Gastrocnemius medialis (tissue), 4 donors: ENCODE measurements at places on chromosomes 6 and 20. TPM values are rescaled to one million over a fixed set of nuclear protein-coding genes. Genes with fewer than 3 reads are reported as not detected.
A peak's percentile ranks its signal among the peaks of the same experiment; 100 is the strongest.

DNA sequence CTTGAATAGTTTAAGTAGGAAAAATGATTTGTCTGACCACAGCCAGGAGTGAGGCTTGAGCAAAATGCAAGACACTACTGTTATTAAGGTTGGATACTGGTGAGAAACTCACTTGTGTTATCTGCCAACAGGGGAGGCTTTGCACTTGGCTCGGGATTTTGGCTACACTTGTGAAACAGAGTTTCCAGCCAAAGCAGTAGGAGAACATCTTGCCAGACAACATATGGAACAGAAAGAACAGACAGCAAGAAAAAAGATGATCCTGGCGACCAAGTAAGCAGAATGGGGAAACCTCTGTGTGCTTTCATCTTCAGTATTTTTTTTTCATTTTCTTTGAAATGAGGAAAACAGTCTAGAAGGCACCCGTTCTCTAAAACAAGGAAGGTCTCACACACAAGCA, 31.6 kb downstream of the TFAP2D start:
- no peak overlapping the region for H3K27ac ChIP-seq
- no peaks in the 10 kb centered on the region for H3K4me1 ChIP-seq
- no peak for DNase-seq
- H3K27me3 ChIP-seq, result no peaks in the 10 kb centered on the region
- no peaks in the 10 kb centered on the region for H3K36me3 ChIP-seq

DNA sequence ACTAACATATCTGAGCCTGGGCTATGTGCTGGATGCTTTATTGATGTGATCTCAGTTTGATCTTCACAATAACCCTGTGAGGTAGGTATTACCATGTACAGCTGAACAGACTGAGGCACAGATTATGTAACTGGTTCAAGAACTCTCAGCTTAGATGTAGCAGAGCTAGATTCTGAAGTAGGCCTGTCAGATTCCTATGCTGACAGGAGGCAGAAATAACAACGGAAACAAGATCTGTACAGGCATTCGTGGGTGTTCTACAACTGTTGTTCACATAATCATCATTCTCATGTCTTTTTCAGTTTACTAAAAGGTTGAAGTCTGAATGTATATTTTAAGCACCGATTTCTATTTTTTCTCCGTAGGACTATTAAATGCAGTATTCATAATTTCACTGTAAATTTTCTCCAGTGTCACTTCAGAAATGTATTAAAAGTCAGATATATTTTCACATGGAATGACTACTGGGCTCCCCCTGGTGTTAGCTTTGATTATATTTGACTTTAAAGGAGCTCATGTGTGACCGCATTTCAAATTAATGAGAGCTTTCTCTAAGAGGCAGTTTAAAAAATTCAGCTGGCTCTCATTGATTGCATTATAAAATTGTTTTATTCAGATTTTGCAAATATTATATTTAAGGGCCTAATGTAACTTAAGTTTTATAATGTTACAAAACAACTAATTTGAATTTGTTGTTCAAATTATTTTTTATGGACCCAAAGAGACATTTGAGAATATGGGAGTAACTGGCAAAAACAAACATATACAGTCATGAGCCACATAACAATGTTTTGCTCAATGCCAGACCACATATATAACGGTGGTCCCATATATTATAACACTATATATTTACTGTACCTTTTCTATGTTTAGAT, 36.4 kb upstream of the SLC17A4 start:
- H3K4me1 ChIP-seq, result no peaks in the 10 kb centered on the region
- no peaks in the 10 kb centered on the region for H3K36me3 ChIP-seq
- H3K27ac ChIP-seq, result no peak overlapping the region
- no peaks in the 10 kb centered on the region for H3K27me3 ChIP-seq

GRCh38 chr20:2767768-2768631, 32.4 kb downstream of the CPXM1 start:
- no peak overlapping the region for H3K4me3 ChIP-seq
- H3K27ac ChIP-seq, result no peak overlapping the region
- peaks cover 7% of the 10 kb centered on the region for H3K27me3 ChIP-seq
- no peaks in the 10 kb centered on the region for H3K36me3 ChIP-seq
- DNase-seq, result no peak
- no peaks in the 10 kb centered on the region for H3K4me1 ChIP-seq

- H3K4me1 ChIP-seq, result no peaks in the 10 kb centered on the region
- H3K4me3 ChIP-seq, result no peak overlapping the region
- DNase-seq, result no peak
Measured at GRCh38 chr6:116450769-116451740, 10.1 kb upstream of the CALHM6 start.

GRCh38 chr6:30824698-30825097, 59.6 kb upstream of the DDR1 start:
- DNase-seq, result no peak
- H3K4me3 ChIP-seq, result no peak overlapping the region
- H3K4me1 ChIP-seq, result peaks cover 38% of the 10 kb centered on the region
- no peaks in the 10 kb centered on the region for H3K36me3 ChIP-seq
- H3K27me3 ChIP-seq, result no peaks in the 10 kb centered on the region

The SLC17A3 gene
- not detected for total RNA-seq

The BCAS1 gene
- total RNA-seq, result not detected

DNA sequence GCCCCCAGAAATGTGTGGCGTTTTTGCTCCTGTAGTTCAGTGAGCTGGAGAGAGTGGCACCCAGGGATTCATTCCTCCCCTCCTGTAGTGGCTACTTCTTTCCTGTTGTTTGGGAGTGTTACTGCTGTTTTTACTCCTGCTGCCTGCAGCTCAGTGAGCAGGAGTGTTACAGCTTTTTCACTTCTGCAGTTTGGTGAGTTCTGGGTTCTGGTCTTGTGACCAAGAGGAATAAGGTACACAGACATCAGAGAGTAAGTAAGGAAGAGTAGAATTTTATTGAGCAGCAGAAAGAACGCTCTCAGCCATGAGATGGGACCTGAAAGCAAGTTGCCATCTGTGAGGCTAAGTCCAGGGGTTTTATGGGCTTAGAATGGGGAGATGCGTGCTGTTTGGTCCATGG, 966.3 kb upstream of the CITED2 start:
- no peak for DNase-seq
- H3K4me3 ChIP-seq, result no peak overlapping the region
- no peaks in the 10 kb centered on the region for H3K36me3 ChIP-seq
- no peaks in the 10 kb centered on the region for H3K27me3 ChIP-seq

The POU3F2 gene
- not detected for total RNA-seq

The CRISP2 gene
- total RNA-seq, result not detected

DNA sequence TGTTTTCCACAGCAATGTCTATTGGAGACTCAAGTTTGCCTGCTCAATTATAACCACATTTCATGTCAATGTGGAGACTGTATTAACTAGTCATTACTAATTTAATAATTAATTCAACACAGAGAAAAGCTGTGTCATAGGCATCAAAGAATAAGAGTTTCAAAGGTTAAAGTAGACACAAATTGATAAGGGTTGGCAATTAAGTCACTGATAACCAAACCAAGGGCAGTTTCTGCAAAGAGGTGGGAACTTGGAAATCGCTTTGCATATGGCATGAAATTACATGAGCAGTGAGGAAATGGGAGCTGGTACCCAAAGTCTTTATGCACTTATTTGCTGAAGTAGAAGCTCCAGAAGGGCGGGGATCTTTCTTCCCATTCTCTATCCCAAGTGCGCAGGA, 34.2 kb downstream of the GCLC start:
- peaks cover 70% of the 10 kb centered on the region for H3K36me3 ChIP-seq
- no peak overlapping the region for H3K27ac ChIP-seq
- no peak for DNase-seq
- no peaks in the 10 kb centered on the region for H3K27me3 ChIP-seq

DNA sequence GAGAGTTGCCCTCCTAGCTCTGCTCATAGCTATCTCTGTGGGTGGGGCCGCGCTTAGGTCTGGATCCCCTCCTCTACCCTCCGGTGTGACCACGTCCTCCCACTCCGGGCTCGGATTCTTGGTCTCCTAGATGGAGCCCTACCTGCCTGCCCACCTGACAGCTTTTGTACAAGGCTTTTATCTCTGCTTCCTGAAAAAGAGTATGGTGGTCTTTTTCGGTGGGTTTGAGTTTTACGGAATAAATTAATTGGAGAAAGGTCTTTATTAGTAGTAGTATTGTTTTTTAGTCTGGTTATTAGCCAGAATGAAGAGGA, 773 bp downstream of the SMAP1 start:
- H3K36me3 ChIP-seq, result no peaks in the 10 kb centered on the region
- peak overlapping the region; percentile 91 for H3K27ac ChIP-seq
- no peak for DNase-seq
- peak overlapping the region; percentile 95 for H3K4me3 ChIP-seq
- H3K27me3 ChIP-seq, result no peaks in the 10 kb centered on the region

DNA sequence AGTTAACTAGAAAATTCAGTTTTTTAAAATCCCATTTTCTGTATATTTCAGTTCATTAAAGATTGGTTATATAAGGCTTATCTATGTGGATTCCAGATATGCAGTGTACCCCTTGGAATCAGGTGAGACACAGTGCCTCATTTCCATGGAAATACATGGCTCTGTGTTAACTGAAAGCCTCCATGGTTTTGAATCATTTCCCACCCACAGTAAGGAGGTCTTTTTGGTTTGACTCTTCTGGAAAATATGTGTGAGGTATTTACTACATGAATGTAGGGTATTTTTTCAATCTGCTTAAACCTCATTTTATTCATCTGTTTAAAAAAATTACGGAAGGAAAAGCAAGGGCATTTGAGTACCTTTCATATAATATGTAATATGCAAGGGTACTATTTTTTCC, 25.5 kb downstream of the RNF144B start:
- H3K27ac ChIP-seq, result peak overlapping the region; percentile 85
- H3K4me3 ChIP-seq, result no peak overlapping the region
- no peak for DNase-seq
- H3K4me1 ChIP-seq, result peaks cover 60% of the 10 kb centered on the region
- H3K27me3 ChIP-seq, result no peaks in the 10 kb centered on the region

The BPI gene
- total RNA-seq, result not detected

GRCh38 chr6:40627316-40627715, 40.2 kb upstream of the LRFN2 start:
- DNase-seq, result no peak
- no peaks in the 10 kb centered on the region for H3K27me3 ChIP-seq
- H3K4me1 ChIP-seq, result no peaks in the 10 kb centered on the region
- H3K36me3 ChIP-seq, result no peaks in the 10 kb centered on the region
- H3K27ac ChIP-seq, result no peak overlapping the region
- H3K4me3 ChIP-seq, result no peak overlapping the region

DNA sequence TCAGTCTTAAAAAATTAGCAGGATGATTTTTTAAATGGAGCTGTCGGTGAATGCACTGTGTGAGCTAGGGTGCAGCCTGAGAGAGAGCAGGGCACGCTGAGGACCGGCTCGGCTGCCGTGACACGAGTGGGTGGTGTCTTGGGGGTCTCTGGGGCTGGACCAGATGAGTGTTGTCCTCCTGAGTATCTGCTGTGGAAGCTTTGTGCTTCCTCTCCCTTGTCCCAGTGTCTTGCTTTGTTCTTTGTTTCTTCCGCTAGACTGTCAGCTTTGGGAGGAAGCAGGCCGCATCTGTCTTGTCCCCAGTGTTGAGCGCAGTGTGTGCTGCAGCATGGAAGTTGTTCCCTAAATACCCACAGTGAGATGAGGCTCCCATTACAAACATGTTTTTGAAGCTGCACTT, 89.4 kb downstream of the RTN4IP1 start:
- no peaks in the 10 kb centered on the region for H3K27me3 ChIP-seq
- H3K27ac ChIP-seq, result no peak overlapping the region
- H3K4me3 ChIP-seq, result no peak overlapping the region
- no peaks in the 10 kb centered on the region for H3K4me1 ChIP-seq
- no peaks in the 10 kb centered on the region for H3K36me3 ChIP-seq

The BMP7 gene
- 0.52 TPM for total RNA-seq

The CDH4 gene
- total RNA-seq, result 0.61 TPM

The COL19A1 gene
- 0.12 TPM for total RNA-seq

DNA sequence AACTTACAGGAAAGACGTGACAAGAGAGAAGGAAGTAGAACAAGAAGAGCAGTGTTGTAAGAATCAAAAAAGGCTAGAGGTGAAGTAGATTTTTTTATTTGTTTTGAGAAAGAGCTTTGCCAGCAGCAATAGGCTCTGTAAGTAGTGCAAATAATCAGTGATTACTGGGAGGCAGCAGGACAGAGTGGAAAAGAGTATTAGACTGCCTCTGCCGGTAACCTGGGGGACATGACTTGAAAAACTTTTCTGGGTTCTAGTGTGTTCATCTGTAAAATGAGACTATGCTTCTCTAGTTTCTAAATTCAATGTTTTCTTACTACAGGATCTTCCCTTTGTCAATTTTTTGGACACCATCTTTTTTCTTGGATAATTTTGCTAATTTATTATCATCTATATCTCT, 5.8 kb upstream of the IRAK1BP1 start:
- H3K36me3 ChIP-seq, result no peaks in the 10 kb centered on the region
- DNase-seq, result no peak
- no peak overlapping the region for H3K27ac ChIP-seq
- H3K27me3 ChIP-seq, result no peaks in the 10 kb centered on the region

DNA sequence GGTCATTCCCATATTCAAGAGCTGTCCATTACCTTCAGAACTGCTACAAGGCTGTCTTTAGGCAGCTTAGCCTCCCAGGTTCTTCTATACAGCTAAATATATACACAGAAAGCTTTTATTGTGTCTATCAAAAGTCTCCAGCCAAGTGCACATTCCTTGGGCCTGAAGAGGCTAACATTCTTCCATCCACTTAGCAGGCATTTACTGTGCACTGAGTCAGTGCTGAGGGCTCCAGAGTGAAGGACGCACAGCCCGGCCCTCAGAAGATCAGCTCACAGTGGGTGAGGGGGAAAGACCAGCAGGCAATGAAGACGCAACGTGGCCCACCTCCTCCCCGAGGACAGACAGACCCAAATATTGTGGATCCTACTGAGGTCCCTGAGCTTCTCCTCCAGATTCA, 569.9 kb downstream of the CDH26 start:
- no peak overlapping the region for H3K4me3 ChIP-seq
- no peaks in the 10 kb centered on the region for H3K4me1 ChIP-seq
- no peak overlapping the region for H3K27ac ChIP-seq
- no peak for DNase-seq
- H3K27me3 ChIP-seq, result no peaks in the 10 kb centered on the region

DNA sequence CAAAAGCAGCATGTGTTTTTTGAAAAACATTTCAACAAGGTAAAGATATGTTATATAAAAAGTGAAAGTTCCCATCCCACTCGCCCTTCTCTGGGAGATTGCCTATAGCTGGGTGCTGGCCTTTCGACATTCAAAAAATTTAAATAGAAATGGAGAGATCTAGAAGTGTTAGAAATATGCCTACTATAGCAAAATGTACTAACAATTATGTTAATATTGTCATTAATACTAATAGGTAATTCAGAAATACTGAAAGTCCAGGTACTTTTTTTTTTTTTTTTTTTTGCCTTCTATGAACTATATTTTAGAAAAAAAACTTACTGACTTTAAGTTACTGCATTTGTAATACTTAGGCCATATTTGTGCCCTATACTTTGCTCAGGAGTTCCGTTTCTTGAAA, 87.1 kb downstream of the SESN1 start:
- H3K36me3 ChIP-seq, result no peaks in the 10 kb centered on the region
- H3K4me3 ChIP-seq, result peak overlapping the region; percentile 73
- peaks cover 69% of the 10 kb centered on the region for H3K4me1 ChIP-seq

GRCh38 chr6:11722805-11723631, 55.6 kb downstream of the ADTRP start:
- H3K4me1 ChIP-seq, result no peaks in the 10 kb centered on the region
- no peak overlapping the region for H3K4me3 ChIP-seq
- no peak for DNase-seq
- H3K36me3 ChIP-seq, result no peaks in the 10 kb centered on the region
- no peaks in the 10 kb centered on the region for H3K27me3 ChIP-seq

GRCh38 chr20:34824452-34824805, 1.0 kb downstream of the NCOA6 start:
- H3K27me3 ChIP-seq, result no peaks in the 10 kb centered on the region
- peak; percentile 81 for DNase-seq
- H3K4me1 ChIP-seq, result peaks cover 40% of the 10 kb centered on the region
- peak overlapping the region; percentile 94 for H3K27ac ChIP-seq
